ENCODE measurements at places on chromosomes 11 and 22. TPM values are rescaled to one million over a fixed set of nuclear protein-coding genes. Genes with fewer than 3 reads are reported as not detected.

GRCh38 chr11:122197066-122197987 lies 81.3 kb upstream of the BLID start:
- peak; percentile 93 for DNase-seq

- DNase-seq: peak; percentile 71
These were observed 33.7 kb downstream of the APLP2 start for GRCh38 chr11:130103296-130103814.

- DNase-seq: no peak
These were observed 3.7 kb upstream of the ELFN2 start for GRCh38 chr22:37430941-37431340.

The RASD2 gene
- 0.56 TPM for total RNA-seq

DNA sequence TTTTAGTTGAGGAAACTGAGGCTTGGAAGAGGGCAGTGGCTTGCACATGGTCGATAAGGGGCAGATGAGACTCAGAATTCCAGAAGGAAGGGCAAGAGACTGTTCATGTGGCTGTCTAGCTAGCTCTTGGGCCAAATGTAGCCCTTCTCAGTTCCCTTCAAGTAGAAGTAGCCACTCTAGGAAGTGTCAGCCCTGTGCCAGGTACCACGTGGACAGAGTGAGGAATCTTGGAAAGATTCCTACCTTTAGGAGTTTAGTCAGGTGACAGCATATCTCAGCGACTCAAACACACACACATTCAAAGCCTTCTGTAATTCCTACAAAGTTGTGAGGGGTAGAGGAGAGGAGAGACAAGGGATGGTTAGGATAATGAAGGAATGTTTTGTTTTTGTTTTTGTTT lies 18.3 kb downstream of the PIK3IP1 start:
- DNase-seq: no peak

GRCh38 chr11:126360049-126360446 lies 4.6 kb downstream of the ST3GAL4 start:
- DNase-seq: no peak

DNA sequence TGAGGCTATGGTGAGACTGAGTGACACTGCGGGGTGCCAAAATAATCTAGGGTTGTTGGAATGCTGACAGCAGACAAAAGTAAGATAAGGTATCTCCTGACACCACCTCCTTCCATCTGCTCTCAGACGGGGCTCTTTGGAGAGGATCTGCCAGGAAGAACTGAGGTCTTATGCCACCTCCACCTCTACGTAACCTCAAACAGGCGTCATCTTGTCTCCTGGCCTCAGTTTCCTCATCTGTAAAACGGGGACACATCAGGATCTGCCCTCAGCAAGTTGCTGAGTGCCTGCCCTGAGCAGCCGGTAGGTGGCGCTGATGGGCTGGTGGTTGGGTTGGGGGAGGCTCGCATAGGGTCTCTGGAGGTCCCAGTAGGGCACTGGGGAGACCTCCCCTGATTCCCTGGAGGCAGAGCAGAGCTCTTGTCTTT lies 1.7 kb upstream of the MYEOV start:
- DNase-seq: no peak

DNA sequence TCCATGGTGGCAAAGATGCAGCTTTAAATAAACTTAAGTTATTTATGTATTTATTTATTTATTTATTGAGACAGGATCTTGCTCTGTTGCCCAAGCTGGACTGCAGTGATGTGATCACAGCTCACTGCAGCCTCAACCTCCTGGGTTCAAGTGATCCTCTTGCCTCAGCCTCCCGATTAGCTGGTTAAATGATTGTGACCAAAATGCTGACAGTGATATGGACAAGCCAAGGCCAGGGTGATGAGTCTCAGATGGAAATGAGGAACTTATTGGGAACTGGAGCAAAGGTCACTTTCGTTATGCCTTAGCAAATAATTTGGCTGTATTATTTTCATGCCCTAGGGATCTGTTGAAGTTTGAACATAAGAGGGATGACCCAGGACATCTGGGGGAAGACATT lies 9.3 kb upstream of the LRP5 start:
- no peak for DNase-seq

GRCh38 chr11:4983841-4984240 lies 10.8 kb upstream of the OR51L1 start:
- no peak for DNase-seq

The CCDC89 gene
- total RNA-seq: not detected

The HSPA8 gene
- 3,730 TPM for total RNA-seq

- DNase-seq: no peak
These were observed 1.3 kb downstream of the PYGM start for GRCh38 chr11:64758330-64759079.

The RFPL1 gene
- total RNA-seq: not detected
